Activated naive CD4-positive, alpha-beta T cell treated with Interleukin-2 at 50 U/mL for 16 hours (primary cell): ENCODE measurements at places on chromosomes 12 and 14.

GRCh38 chr12:132141976-132142678, 2.0 kb downstream of the DDX51 start:
- DNase-seq = no peak

- DNase-seq = peak; percentile 32
Measured at GRCh38 chr14:21098076-21098891, at the start of gene ZNF219. ZNF219 (minus strand) TSS chr14:21098655; CDS start chr14:21093591, 5,064 bp downstream.

DNA sequence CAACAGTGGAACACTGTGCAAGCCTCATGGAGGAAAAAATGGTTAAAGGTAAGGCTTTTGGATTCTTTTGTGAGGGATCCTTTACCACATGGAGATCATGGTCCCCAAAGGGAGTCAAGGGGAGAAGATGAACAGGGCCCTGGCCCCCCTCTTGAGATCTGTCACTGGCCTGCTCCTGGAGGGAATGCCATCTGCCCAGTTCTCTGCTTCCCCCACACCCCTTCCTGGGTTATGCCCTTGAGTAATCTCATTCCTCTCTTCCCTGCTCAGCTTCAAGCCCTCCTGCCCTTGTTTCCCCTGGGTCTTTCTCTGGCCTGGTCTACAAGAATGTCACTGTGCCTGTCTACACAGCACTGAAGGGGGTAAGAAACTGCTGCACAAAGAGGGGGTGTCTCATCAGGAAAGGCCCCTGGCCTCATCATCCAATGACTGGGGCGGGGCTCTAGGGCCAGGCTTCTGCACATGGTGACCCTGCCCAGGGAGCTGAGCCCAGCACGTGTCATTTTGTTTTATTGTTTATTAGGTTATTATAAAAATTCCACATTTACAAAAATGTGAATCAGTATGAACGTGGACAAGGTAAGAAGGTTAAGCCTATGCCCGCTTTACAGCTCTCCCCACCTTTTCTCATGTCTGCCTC, 30.3 kb downstream of the PIGH start:
- no peak for DNase-seq

DNA sequence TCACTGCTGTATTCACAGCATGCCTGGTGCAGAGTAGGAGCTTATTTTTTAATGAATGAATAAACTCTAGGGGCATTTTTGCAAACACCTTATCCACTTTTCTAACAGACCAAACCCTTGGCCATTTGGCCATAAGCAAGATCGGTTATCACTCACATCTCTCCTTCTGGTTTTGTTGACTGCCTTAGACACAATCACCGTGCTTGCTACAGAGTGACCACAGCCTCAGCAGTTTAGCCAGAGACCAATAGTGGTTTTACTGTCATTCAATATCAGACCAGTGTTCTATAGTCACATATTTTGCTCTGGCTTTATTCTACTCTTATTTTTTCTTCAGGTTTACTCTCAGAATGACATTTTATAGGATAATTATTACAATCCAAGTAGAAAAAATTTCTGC, 2.2 kb downstream of the KLRB1 start:
- no peak for DNase-seq

GRCh38 chr14:37864861-37865718, 269.7 kb downstream of the TTC6 start:
- DNase-seq = no peak

DNA sequence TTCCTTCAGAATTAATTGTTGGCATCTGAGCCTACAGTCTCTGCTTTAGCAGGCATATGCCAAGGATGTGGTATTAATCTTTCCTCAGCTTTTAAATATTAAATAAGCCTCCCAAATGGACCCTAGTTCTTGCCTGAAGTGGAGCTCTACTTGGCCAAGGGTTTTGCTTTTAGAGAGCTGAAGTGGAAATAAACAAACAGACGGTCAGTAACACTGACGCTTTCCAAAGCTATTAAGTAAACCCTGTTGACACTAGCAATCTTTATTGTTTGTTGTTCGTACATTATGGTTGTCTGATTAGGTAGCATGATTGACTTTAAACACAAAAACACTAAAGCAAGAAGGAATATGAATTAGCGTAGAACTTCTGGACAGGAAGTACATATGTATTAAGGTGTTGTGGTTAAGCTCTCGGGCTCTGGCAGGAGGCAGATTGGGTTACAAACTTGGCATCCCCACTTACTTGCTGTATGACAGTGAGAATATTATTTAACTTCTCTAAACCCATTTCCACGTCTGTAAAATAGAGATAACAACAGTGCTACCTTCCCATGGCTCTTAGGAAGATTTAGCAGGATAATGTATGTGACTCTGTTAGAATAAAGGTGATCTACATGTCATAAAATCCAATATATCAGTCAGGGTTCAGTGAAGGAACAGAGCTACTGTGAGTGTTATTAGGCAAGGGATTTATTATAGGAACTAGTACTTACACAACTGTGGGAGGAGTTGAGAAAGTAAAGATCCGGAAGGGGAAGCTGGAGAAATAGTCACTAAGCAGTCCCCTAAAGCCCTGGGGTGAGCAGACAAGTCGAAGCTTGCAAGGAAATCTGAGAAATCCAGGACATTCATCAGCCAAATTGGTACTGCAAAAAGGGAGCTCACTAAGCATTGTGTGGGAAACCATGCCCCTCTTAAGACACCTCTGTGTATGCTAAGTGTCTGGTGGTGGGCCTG, 92.2 kb upstream of the ATF7IP start:
- no peak for DNase-seq

DNA sequence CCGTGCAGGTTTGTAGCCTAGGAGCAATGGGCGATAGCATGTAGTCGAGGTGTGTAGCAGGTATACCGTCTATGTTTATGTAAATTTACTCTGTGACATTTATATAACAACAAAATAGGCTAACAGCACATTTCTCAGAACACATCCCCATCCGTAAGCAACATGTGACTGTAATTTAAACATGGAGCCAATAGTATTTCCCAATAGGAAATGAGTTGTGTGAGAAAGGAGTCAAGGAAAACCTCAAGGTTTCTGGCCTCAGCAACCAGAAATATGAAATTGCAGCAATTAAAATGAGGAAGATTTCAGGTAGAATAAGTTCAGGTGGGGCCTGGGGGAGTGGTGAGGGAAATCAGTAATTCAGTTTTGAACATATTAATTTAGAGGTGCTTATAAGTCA, 136.0 kb downstream of the MSRB3 start:
- DNase-seq = no peak

DNA sequence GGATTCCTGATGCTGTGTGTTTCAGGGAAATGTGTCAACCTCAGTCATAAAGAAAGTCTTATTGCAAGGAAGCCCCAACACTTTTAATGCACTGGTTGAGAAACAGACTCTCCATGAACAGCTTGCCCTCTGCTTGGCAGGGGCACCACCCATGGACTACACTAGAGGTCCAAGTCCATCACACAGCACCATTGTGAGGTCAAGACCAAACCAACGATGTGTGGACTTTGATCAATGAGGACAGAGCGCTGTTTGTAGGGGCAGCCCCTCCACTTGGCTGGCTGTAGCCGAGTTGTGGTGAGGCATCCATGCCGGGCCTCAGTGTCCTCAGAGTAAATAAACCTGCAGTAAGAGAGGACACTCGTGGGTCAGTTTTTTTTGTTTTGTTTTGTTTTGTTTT, 29.8 kb downstream of the ZFYVE21 start:
- no peak for DNase-seq
